Glutamatergic neuron (in vitro differentiated cells): ENCODE measurements at places on chromosomes 3 and 15.

DNA sequence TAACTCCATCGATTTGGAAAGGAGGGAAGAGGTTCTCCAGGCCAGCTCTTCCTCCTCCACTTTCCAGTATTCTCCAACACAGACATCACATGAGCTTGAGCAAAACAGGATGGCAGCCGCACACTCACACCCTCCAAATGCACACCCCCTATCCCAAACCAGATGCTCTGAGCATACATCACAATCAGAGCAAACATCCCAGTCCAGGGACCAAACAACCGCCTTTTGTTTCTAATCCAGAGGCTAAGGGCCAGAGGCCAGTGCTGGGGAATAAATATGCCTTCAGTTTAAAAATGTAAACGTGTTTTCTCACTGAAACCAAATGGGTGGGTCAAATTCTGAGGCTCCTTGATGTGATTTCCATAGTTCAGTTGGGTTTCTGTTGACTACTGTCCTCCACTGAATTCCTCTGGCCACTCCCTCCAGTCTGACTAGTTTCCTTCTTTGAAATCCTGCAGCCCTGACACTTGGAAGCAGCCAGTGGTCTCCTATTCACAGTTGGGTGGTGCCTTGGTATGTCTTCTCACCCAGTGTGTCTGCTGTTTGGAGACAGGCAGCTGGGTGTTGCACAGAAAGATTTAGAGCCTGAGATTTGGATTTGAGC, 19.2 kb upstream of the MFGE8 start:
- DNase-seq: no peak

- DNase-seq: no peak
These were observed 185.3 kb downstream of the CFAP20DC start for GRCh38 chr3:58864480-58864879.

GRCh38 chr15:95168951-95169431, 937.6 kb downstream of the MCTP2 start:
- DNase-seq: no peak

DNA sequence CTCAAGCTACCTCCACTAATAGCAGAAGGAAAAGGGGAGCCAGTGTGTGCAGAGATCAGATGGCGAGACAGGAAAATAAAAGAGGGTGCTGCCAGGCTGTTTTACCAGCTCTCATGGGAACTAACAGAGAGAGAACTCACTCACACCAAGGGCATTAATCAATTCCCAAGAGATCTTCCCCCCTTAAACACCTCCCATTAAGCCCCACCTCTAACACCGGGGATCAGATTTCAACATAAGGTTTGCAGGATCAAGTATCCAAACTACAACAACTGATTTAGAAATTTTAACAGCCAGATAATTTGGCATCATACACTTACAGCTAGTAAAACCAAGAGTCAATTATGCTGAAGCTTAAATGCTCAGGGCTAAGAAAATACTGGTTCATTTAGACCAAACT, 18.9 kb downstream of the CD200 start:
- no peak for DNase-seq
